ENCODE measurements at places on chromosomes 1 and 21.

DNA sequence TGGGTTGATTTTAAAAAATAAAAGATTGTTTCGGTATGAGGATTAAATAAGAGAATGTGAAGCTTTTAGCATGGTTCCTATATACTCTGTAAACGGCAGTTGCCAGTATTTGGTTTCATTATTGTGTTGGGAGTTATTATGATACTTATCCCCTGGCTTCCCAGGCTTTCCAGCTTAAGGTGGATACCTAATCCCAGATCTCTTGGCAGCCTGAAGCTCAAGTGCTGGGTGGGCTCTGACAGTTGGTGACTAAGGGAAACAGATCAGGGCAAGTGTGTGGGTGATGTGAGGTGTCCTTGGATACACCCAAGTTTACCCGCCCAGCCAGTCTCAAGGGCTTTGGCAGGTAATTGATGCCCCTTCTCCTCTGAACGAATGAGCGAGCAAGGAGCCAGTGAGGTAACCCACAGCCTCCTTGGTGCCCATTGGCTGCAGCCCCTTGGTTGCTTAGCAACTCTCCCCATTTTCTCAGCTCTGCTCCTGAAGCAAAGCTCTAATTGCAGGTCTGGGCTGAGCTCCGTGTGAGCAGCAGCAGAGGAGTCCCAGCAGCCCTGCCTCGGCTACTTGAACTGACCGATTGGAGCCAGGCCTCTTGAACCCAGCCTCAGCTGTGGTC, 6.1 kb downstream of the IPO13 start:
- no peak for DNase-seq

DNA sequence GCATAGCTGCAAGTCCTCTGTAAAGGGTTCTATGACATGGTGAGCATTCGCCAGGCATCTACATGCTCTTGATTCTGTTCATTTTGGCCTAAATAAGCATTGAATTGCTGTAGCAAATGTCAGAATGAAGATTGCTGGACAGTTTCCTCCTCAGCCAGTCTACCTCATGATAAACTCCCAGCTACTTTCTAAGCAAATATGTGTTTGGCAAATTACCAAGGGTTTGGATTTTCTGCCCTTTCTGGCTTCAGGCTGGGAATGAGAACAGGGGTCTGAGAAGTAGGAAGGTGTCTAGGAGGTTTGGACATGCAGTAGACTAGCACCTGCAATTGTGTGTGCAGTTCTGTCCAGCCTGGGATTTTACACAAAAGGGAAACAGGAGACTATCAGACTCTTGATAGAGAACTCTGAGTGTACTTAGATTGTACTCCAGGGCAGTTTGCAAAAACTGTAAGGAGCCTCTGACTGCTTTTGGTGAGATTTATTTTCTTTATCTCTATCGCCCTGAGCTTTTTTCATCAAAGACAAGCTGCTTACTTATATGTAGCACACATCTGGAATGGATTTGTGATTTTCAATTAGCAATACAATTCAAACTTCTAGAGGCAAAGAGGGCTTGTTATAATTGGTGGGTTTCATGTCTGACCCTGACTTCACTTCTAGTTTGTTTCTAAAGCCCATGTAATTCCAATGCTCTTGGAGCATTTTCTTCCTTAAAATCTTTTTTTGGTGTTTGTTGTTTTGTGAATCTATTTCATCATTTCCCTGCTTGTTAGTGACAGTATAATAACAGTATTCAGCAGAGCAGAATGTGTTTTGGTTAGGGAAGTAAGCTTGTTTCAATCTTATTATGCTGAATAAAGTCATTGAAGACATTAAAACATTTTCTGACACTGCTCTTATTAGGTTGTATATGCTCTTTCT, 150.8 kb downstream of the VPS13D start:
- DNase-seq = no peak

GRCh38 chr1:91763252-91763651, 122.7 kb downstream of the TGFBR3 start:
- DNase-seq = no peak

DNA sequence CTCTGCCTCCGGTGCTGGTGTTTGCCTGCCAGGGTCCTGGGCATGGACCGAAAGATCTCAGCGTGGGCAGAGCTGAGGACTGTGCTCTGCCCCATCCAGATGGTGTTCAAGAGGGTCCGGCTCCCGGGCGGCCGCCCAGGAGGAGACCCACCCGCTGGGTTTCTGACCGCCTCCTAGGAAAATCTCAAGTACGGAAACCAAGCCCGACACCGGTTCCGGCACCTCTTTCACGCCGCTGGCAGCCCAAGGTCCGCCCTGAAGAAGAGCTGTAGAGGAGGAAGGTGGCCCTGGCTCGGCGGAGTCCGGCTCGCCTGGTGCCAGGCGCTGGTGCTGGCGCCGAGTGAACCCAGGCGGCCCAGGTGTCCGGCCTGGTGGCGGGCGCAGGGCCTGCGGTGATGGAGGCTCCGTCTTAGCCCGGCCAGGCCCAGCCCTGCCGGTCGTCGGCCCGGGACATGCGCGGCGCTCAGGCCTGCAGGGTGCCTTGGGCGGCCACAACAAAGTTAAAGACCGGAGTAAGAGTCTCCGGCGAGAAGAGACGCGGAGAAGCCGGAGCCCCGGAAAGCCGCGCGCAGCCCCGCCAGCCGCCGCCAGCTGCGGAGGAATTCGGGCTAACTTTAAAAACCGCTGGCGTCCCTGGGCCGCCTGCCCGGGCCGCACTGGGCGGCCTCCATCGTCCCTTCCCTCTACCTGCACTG, 1.5 kb downstream of the GRIK3 start:
- no peak for DNase-seq

DNA sequence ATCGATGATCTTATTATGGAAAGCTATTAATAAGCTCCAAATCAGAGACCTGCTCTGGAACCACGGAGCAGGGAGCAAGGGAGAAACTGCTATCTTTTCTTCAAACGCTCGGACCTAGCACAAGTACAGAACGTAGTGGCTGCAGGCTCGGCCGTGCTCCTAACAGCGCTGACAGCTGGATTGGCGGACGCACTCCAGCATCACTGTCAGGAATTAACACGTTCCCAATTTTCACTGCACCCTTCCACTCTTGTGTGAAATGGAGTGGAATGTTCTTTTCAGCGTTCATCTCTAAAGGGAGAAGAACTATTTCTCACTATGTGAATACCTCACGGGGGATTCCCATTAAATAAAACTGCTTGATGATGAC, 106.9 kb downstream of the ZNF281 start:
- no peak for DNase-seq

GRCh38 chr1:14778898-14779865, 180.7 kb downstream of the KAZN start:
- peak; percentile 19 for DNase-seq

- no peak for DNase-seq
Observed at GRCh38 chr1:179549368-179549700, 26.4 kb downstream of the NPHS2 start.

GRCh38 chr1:237482777-237483176, 407.9 kb downstream of the ZP4 start:
- DNase-seq = no peak

GRCh38 chr1:64881281-64881680, 85.1 kb downstream of the JAK1 start:
- DNase-seq = no peak

DNA sequence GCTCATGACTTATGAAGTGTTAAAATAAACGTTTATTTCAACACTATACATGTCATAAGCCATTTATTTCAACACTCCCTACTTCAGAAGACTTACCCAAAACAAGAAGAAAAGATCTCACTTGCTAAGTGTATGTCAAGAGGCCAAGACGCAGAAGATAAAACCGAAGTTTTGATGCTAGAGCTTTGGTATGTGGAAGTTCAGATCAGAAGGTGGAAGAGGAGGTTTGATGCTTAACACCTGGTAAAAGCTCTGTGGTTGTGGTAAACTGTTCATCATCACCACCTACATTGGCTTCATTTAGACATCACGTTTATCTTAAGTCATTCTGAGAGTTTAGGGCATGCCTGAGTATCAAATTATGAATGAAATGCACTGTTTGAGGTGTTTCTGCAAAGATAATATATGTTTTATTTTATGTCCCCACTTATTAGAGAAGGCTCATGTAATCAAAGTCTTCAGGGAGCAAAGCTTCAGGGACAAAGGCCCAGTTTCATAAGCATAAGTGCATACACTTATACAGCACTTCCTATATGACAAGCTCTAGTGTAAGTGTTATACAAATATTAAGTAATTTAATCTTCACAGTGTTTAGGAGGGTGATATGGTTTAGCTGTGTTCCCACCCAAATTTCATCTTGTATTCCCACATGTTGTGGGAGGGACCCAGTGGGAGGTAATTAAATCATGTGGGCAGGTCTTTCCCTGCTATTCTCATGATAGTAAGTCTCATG, 533.3 kb downstream of the PTBP2 start:
- DNase-seq = no peak

GRCh38 chr1:12087797-12088314, 24.8 kb downstream of the TNFRSF8 start:
- no peak for DNase-seq

DNA sequence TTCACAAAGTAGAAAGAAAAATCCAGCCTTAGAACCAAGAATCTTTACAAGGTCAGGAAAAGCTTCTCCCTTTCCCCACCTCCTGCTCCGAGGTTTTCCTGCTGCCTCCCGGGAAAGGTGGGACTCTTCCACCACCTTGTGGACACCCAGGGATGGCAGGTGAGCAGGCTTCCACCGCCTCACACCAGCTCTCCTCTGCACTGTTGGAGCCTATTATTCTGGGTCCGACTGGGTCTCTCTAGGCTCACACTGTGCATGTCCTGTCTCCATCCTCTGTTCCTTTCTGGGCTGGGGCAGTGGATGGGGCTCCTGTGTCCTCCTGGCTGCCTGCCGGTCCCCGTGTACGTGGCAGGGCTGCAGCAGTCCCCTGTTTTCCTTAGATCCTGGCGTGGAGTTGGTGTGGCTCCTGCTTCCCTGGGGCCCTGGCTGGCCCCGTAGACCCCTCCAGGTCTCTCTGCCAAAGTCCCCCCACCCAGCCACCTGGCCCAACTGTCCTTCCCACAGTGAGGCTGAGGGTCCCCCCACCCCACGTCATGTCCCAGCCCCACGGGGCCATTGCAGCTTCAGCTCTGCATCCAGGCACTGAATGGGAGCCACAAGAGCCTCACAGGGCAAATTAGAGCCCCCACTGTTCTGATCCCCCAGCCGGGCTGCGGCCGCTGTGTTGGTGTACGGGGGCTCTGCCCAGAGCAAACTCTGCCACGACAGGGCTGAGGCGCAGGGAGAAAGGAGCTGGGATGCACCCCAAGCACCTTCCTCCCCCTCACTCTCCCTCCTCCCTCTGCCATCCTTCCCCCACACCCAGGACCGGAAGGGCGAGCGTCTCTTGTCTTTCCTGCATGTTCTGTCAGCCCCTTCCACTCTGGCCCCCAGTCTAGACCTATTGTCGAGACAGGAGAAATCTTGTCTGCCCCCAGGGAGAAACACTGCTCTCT, 3.3 kb upstream of the SLC45A1 start:
- peak; percentile 28 for DNase-seq

GRCh38 chr1:118246646-118247045, 61.6 kb upstream of the SPAG17 start:
- no peak for DNase-seq

- DNase-seq = no peak
Observed at GRCh38 chr1:74467786-74468377, 44.5 kb downstream of the LRRC53 start.

DNA sequence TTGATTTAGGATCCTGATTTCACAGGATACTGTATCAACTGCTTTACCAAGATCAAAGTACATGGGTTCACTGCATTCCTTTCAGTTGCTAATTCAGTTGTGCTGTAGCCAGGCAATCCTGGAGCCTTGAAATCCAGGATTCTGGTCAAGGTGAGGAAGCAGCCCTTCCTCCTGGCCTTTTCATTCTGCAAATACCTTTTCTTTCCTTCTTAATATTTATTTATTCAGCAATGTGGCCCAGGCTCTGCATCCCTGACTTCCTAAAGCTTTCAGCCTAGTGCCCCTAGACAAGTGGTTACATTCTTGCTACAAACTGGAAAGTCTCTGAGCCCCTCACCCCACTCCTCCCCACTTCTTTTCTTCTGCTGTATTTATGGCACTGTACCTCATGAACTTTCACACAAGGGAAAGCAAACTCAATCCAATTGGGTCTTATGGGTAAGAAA, 16.2 kb downstream of the LRRC8D start:
- no peak for DNase-seq

GRCh38 chr1:46630719-46631118, 14.1 kb upstream of the MOB3C start:
- no peak for DNase-seq

GRCh38 chr1:213050745-213051126, 305 bp upstream of the RPS6KC1 start:
- no peak for DNase-seq

DNA sequence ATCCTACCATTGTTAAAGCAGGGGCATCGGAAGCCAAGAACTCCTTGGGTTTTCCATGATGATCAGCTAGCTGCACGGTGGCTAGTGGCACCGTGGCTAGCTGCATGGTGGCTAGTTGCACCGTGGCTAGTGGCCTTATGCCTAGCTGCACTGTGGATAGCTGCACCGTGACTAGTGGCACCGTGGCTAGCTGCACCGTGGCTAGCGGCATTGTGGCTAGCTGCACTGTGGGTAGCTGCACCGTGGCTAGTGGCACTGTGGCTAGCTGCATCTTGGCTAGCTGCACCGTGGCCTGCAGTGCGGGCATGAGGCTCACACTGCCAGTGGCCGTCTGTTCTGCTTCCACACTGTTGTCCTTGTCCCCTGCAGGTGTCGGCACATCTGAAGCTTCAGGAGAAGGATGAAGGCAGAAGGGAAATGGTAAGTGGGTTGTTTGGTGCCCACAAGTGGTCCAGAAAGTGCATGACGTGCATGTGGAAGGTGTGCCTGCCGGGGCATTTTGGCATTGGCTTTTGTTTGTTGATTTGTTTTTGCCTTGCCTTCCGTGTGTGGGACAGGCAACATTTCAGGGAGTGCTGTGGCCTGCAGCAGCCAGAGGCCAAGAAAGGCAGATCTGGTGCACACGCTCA, 38.6 kb downstream of the TFF3 start:
- DNase-seq = no peak

DNA sequence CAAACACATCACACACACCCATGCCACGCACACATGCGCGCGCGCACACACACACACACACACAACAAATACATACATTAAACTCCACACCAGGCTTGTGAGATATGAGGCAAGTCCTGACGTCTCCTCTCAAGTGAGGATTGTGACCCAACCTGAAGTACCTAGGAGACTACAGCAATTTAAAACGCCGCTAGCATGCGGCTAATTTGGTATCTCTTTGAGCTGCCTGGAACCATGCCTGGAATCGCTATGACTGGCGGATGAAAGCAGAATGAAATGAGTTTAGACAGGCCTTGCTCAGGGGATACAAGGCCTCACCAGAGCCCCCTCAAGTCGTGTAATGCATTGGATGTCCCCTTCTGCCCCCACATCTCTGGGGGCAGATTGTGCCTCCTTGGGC, 1.6 kb upstream of the RAB7B start:
- DNase-seq = no peak
